ENCODE measurements at places on chromosomes 2 and 18. TPM values are rescaled to one million over a fixed set of nuclear protein-coding genes. Genes with fewer than 3 reads are reported as not detected.

The CYRIA gene
- total RNA-seq: 0.13 TPM

DNA sequence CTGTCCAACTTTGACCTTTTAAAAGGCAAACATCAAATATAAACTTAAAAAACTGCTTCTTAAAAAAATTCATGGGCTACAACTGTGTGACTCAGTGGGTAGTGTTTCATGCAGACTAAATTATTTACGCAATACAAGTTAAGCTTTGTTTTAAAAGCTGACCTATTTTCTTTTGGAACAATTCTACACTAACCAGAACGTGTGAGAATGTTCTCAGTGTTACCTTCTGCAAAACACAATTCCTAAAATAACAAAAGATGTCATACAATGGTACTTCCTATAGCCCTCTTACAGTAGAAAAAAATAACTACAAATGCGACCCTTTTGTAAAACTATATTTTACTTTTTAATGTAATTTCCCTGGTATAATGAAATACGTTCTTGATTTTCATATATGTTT is 793.8 kb upstream of the FSHR start:
- DNase-seq: no peak

DNA sequence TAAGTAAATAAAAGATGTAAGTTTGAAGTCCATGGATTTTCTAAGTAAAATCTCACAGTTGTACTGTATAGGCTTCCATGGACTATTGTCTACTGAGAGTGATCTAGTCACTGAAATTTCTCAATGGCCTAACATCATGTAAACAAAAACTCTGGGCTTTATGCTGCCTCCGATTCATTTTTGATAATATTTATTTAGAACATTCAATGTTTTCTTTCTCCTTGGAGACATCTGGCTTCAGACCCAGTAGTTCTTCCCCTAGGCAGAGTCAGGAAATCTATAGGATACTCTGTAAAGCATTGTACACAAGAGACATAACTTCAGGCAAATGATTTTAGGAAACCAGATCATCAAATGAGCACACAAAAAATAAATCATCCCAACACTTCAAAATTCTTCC is 1208.6 kb upstream of the ZEB2 start:
- no peak for DNase-seq

GRCh38 chr2:55010915-55011314 is 39.3 kb downstream of the RTN4 start:
- DNase-seq: no peak

DNA sequence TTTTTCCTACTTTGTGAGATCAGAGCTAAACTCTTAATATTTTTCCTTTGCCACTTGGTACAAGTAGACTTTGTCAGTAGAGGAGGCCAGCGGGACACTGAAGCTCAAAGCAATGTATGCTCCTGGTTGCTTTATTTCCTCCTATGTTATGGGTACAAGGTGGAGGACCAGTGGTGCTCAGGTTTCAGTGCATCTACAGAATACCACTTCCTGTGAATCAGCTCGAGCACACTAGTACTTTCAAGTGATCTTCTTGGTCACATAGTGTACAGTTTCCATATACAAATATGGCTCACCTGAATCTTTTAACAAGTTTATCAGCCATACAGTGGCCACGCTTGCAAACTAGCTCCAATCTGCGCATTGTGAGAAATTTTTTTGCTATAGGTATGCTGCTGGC is 1674.8 kb upstream of the TMEFF2 start:
- DNase-seq: no peak

The BCL11A gene
- total RNA-seq: 0.33 TPM

- no peak for DNase-seq
Measured at GRCh38 chr2:202566286-202566685, 68.5 kb upstream of the FAM117B start.

GRCh38 chr2:215436705-215437565 is 1.1 kb upstream of the FN1 start:
- no peak for DNase-seq

DNA sequence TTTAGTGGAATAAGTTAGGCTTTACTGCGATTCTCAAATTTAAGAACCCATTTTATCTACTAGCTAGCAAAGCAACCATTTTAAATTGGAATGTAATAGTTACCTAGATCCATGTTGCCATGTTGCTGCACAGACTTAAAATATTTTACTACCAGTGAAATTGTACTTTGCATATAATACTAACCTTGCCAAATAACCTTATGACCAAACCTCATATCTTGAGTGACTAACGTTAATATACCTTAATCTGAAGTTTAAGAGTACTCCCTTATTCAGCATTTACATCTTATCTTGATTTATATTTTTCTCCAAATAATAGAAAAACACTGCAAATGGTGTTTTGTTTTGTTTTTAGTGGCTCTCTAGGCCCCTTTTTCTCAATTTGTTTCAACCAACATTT is 50.3 kb upstream of the NAB1 start:
- no peak for DNase-seq

Data from Panc1 (cell line).